ENCODE measurements at places on chromosomes 6 and 20.

- no peak for DNase-seq
Observed at GRCh38 chr20:3046677-3047462, 1.0 kb downstream of the MRPS26 start.

GRCh38 chr6:34352305-34352937 is 40.0 kb downstream of the NUDT3 start:
- no peak for DNase-seq

DNA sequence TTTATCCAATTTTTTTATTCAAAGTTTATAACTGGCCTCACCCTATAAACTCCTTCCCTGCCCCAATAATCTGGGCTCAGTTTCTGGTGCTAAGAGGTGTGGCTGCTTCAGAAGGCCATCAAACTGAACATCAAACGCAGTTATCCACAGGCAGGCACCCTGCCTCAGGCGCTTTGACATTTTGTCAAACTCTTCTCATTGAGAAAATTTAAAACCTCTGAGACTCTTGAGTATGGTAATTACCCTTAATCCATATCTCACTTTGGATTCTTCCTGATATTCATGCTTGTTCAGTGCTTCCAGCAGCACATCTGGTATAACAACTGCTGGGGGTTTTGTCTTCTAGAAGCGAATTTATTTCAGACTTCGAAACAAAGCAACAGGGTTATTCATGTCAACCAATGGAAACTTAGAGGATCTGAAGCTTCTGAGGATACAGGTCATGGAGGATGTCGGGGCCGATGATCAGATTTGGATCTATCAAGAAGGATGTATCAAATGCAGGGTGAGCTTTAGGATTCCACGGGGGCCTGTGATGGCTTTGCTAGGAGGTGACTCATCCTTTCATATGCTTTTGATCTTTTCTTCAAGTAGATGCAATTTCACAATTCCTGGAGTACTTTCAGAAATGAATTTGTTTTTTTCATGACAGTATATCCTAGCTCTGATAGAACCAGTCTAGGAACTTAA is 68.2 kb downstream of the RTN4IP1 start:
- no peak for DNase-seq

GRCh38 chr6:154197196-154197860 is 158.3 kb downstream of the OPRM1 start:
- no peak for DNase-seq

DNA sequence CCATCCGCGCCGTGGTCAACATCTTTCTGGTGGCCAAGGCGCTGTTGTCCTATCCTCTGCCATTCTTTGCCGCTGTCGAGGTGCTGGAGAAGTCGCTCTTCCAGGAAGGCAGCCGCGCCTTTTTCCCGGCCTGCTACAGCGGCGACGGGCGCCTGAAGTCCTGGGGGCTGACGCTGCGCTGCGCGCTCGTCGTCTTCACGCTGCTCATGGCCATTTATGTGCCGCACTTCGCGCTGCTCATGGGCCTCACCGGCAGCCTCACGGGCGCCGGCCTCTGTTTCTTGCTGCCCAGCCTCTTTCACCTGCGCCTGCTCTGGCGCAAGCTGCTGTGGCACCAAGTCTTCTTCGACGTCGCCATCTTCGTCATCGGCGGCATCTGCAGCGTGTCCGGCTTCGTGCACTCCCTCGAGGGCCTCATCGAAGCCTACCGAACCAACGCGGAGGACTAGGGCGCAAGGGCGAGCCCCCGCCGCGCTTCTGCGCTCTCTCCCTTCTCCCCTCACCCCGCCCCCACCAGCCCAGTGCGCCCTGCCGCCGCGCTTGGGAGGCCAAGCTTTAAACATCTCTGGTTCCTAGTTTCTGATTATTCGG is 4.0 kb downstream of the SLC32A1 start:
- no peak for DNase-seq

DNA sequence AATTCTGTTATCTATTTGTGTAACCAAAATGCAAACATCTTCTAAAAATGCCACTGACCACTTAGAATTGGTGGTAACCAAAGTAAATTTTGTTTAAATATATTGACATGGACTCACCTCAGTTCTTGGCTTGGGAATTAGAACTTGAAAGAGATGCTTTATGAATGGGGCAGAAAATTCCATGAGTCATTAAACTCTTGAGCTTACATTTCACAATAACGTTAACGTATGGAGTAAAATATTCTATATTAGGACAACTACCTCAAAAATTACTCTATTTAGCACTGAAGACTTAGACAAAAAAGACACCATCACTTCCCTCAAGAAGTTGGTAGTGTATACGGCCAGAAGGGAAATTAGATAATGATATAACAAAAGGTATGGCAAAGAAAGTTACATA is 752.2 kb upstream of the MARCKS start:
- no peak for DNase-seq

- peak; percentile 26 for DNase-seq
Observed at GRCh38 chr6:161215193-161215592, 58.7 kb downstream of the AGPAT4 start.

- DNase-seq: no peak
Observed at GRCh38 chr20:51535674-51536073, 6.8 kb downstream of the NFATC2 start.

- DNase-seq: no peak
Observed at GRCh38 chr6:38155621-38156204, 336.2 kb downstream of the ZFAND3 start.

DNA sequence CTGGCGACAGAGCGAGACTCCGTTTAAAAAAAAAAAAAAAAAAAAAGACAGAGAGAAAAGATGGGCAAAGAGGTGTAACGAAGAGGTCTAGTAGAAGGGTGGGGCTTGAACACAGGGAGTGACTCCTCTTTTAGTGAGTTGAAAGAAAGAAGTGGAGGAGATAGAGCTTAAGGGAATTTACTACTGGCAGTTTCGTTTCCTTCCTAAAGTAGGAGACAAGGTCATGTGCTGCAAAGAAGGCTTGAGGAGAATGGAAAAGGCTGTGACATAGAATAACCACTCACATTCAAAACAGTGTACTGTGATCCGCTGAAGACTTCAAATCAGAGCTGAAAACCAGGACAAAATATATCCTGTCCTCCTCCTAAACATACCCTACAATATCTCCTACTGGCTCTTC is 63.8 kb upstream of the EIF2S2 start:
- no peak for DNase-seq

- DNase-seq: no peak
Observed at GRCh38 chr6:73085443-73085871, 139.8 kb downstream of the KHDC1L start.

DNA sequence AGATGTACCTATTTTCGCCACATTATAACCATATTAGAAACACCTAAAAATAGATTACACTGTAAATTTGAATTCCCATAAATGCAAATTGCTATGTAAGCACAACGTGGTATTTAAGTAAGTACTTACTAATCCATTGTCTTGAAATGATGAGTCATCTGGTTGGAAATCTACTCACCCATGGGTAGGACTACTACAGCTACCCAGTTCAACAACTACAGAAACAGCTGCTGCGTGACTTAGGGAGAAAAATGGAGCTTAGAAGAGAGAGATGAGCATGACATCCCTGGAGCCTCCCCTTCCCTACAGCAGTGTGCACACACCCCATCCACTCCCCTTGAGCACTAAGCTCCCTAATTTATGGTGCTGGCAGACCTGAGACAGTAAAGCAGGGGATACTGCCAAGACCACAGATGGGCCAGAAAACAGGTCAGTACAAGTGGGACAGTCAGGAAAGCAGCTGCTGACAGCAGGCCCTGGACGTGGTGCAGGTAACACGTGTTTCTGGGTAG is 26.9 kb downstream of the RRAGD start:
- DNase-seq: no peak

DNA sequence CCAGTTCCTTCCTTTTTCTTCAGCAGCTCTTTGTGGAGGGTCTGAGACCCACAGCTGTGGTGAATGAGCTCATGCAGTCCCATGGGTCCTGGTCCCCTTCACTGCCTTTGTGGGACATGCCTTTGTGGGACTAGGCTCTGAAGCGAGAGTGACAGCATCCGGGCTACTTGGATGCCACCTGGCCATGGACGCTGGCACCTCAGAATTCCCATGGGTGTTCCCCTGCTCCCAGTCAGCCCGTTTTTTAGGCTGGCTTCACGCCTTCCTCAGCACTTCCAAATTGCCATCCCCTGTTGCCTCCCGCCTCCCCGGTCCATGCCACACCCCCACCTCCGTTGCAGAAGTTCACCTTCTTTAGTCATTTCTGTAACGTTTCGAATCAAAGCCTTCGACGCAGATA is 45.1 kb downstream of the RAMACL start:
- no peak for DNase-seq

GRCh38 chr20:57467742-57468141 is 57.2 kb downstream of the CTCFL start:
- no peak for DNase-seq

DNA sequence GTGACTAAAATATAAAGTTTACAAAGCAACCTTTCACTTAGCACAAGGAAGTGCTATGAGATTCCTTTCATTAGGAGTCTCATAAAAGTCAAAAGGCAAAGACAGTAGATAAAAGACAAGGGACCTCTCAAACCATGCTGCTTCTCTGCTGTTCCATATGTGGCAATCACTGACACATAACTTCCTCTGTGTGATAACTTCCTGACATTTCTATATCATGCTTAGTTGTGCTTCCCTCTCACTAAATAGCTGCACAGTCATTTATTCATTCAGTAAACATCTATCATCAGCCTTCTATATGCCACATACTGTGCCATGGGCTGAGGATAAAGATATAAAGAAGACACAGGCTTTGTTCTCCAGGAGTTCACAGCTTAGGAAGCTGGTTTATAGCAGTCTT is 214.8 kb upstream of the GRIK2 start:
- DNase-seq: no peak

DNA sequence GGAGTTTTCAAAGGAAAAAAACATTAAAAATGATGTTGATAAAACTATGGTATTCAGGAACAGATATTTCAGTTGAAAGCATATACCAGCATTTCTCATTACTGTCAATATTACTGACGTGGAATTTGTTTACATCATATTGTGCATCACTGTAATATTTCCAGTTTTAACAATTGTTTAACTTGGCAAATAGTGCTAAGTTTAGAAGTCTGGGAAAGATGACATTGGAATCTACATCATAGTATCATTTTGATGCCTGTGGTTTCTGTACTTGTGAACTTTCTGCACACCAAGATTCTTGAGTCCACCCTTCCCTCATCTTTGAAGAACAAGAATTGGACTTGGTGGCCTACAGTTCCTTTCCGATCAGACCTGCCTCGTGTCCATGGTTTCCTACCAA is 98.1 kb downstream of the RALGAPA2 start:
- no peak for DNase-seq

DNA sequence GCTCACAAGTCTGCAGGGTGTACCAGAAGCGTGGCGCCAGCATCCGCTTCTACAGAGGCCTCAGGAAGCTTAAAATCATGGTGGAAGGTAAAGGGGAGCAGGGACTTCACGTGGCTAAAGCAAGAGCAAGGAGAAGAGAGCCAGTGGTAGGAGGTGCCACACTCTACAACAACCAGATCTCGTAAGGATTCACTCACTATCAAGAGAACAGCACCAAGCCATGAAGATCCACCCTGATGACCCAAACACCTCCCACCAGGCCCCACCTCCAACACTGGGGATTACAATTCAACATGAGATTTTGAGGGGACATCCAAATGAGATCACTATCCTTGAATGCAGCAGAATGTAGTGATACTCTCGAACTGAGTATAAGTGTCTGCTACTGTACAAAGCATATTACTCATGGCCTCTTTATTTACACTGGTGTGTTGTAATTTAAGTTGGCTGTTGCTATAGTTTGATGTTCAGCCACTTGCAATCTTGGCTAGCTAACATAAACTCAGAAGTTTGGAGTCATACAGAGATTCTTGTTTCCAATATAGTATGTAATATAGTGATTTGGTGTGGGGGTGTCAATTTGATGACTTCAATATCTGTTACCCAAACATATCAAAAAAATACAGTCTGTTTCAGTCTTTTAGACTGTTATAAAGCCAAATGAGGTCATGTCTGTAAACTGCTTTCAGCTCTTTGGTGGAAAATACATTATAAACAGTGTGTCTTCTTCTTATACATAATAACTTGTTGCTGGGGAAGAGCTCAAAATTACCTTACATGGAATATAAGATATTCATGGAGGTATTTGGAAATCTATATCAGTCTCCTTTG is 39.4 kb upstream of the MYLIP start:
- DNase-seq: no peak

GRCh38 chr6:161135695-161136591 is 137.9 kb downstream of the AGPAT4 start:
- no peak for DNase-seq

Data from T1000 (cell line).